Fibroblast of skin of left biceps (primary cell): ENCODE measurements at places on chromosomes 6 and 20.

DNA sequence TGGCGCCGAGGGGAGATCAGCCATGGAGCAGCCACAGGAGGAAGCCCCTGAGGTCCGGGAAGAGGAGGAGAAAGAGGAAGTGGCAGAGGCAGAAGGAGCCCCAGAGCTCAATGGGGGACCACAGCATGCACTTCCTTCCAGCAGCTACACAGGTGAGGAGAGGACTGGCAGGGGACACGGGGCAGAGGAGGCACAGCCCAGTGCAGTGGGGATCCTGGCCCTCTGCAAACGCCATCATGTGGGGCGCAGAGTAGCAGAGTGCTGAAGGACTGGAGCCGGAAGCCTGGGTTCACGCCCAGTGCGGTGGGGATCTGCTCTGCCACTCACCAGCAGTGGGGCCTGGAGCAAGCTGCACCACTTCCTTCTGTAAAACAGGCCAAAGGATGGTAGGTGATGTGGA lies 41.1 kb upstream of the FANCE start:
- DNase-seq, result no peak

- no peak for DNase-seq
Measured at GRCh38 chr20:62635852-62636251, 6.5 kb upstream of the SLCO4A1 start.

DNA sequence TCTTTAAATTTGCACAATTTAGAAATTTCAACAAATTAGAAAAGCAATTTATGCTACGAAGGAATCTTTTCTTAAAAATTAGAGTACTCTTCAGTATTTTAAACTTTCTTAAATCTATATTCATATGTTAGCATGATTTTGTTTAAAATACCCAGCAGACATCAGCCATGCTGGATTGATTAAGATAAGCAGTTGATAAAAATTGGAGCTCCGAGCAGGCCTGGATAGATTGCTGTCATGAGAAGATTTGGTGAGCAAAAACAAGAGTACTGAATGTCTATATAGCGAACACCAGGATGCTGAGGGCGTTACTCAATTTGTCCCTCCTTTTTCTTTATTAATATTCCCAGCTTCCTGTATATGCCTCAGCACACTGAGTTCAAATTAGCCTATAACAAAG lies 108.4 kb upstream of the SLC35B3 start:
- no peak for DNase-seq

- DNase-seq, result no peak
Measured at GRCh38 chr20:45407783-45408645, at the start of gene DBNDD2. DBNDD2 (plus strand) TSS chr20:45408289; CDS start chr20:45408468, 179 bp downstream.

GRCh38 chr6:152673236-152673635 lies 24.5 kb upstream of the MYCT1 start:
- no peak for DNase-seq

DNA sequence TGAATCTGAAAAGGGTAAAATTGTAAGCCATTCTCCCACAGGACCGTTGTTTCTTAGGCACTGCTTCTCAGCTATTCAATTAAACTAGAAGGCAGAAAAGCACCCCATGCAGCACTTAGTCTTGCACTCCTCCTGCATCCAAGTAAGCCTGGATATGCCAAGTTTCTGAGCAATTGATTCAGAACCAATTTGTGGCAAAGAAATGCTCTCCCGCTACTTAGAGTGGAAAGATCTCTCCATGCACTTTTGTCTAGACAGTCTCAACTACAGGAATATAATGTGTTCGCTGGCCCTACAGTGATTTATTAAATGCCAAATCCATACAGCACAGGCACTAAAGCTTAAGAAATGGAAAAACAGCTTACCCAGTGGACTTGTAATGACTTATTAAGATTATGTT lies 338.5 kb downstream of the HACE1 start:
- no peak for DNase-seq

DNA sequence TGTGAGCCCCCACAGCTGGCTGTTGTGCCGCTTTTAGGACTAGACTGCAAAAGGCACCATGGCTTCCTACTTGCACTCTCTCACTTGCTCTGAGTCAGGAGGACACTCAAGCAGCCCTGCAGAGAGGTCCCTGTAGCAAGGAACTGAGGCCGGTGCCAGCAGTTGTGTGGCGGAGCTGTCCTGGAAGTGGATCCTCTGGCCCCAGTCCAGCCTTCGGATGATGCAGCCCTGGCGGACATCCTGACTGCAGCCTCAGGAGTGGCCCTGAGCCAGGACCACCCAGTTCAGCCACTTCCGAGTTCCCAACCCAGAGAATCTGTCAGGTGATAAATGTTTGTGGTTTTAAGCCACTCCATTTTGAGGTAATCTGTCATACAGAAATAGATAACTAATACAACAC lies 17.5 kb downstream of the CTCFL start:
- no peak for DNase-seq

- DNase-seq, result no peak
Measured at GRCh38 chr20:5072756-5073659, 46.8 kb downstream of the PCNA start.

- DNase-seq, result no peak
Measured at GRCh38 chr20:20895537-20895936, 183.1 kb upstream of the RALGAPA2 start.

DNA sequence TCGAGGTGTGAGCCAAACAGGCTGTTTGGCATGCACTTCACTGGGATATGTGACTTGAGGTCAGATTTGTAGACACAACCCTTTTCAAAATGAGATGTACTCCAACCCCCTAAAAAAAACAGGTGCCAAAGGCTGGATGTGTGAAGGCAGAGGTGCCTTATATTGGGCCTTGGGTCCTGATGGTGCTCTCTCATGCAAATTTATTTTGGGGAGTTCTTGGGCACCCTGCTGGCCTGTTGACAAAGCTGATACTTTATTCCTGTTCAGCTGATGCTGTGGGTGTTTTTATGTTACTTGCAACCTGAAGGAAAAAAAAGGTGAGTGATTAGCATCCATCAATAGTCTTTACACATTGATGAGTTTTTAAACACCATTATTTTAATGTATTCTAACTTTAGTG lies 121.5 kb downstream of the DNAH8 start:
- DNase-seq, result no peak

- DNase-seq, result no peak
Measured at GRCh38 chr6:130947464-130947863, 115.6 kb downstream of the EPB41L2 start.

DNA sequence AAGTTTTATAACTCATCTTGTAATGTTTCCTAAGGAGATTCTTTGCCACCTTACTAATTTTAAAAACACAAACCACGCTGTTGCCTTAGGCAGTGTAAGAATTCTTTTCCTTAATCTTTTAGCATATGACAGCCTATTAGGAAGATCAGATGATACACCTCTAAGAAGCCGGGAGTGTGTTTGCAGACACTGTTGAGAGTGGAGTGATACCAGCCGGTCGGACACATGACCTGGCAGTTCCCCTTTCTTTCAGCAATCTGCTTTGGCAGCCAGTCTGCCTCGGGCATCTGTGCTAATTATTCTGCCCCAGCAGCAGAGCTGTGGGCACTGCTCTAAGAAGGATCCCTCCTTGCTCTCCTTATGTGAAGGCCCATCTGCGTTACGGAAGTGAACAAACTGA lies 50.9 kb downstream of the PLCB4 start:
- no peak for DNase-seq

DNA sequence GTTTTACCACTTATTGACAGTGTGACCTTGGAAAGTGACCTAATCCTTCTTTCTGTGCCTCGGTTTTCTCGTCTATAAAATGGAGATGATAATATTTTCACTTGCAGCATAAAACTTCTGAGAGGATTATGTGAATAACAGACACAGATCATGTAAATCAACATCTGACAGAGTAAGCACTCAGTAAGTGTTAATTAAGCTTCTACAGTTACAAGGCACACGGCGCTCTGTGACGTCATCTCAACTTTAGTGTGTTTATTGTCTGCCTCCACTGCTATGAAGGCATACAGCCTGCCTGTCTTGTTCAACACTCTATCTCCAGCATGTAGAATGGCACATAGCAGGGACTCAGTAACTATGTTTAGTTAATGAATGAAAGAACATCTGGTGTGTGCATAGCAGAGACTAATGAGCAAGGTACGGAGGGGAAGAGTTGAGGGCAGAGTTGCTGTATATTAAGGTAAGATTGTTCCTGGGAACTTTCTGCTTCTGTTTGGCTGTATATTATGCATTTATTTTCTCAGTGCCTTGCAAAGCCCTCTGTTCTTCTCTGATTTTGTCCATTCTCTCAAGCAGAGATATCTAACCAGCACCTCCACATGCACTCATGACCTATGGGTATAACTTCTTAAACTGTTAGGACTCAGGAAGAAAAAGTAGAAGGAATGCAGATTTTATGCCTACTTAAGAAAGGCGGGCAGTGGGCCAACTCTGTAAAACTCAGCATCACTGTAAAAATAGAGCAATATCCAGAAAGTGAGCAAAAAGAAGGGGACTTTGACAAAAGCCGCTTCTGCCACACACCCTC lies 66.4 kb upstream of the STMND1 start:
- DNase-seq, result no peak

GRCh38 chr20:14561741-14562221 lies 224.4 kb upstream of the FLRT3 start:
- peak; percentile 48 for DNase-seq

- no peak for DNase-seq
Measured at GRCh38 chr6:98156580-98156979, 677.8 kb upstream of the POU3F2 start.

GRCh38 chr6:52284131-52284459 lies 447 bp downstream of the MCM3 start:
- no peak for DNase-seq

DNA sequence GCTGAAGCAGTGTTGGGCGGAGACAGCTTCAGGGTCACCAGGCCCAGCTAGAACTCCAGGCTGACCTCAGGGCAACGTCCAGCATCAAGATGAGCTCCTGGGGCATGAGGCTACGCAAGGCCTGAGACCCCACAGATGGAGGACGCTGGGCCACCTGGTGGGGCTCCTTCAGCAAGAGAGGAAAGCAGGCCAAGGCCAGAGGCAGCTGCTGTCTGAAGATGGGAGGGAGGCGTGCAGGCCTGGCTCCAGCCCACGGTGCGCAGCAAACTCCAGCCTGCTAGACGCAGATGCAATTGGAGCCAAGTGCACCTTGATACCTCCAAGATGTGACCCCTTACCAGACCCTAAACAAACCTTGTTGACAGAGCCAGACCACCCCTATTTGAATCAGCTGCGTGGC lies 220.9 kb upstream of the RREB1 start:
- no peak for DNase-seq

- DNase-seq, result no peak
Measured at GRCh38 chr6:107419733-107420132, 39.6 kb downstream of the PDSS2 start.

GRCh38 chr20:4076033-4076432 lies 60.7 kb upstream of the RNF24 start:
- no peak for DNase-seq

- no peak for DNase-seq
Measured at GRCh38 chr6:118750143-118750542, 98.8 kb upstream of the CEP85L start.

GRCh38 chr6:113936093-113936934 lies 34.6 kb downstream of the HDAC2 start:
- peak; percentile 58 for DNase-seq

GRCh38 chr20:32470025-32470861 lies 112.1 kb downstream of the ASXL1 start:
- no peak for DNase-seq

DNA sequence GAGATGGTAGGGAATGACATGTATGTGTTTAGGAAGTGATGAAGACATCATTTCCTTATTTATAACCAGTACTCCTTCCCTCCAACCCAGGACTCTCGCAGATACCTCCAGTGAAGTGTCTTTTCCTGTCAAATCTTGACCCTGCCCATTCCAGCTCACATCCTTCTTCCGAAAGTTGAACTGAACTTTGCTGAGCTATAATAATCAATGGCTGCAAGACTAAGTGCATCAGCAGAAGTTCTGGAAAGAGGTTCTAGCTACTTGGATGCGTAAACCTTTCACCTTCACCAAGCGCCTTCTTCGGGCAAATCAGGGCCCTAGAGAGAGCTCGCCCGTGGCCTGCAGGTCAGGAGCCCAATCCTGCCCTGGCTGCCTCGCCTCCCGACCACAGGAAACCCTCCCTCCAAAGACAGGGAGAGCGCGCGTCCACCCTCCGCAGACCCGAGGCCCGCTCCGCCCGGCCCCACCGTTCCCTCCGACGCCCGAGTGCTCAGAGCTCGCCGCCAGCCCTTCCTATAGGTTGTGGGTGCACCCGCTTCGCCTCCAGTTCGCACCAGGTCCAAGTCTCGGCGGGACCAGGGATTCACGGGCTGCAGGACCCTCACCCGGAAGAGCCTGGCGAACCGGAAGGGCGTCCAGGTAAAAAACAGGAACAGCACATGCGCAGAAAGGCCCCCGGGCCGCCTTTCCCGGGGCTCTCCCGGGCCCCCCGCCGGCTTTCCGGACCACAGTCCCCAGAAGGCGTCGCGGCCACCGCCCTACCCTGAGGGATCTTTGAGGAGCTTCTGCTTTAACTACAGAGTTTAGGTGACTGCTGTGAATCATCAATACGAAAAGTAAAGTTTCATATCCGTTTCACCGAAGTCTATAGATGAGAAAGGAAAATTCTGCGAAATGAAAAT lies at the start of gene ZNF334:
TSS of gene ZNF334 (minus strand) at position 617 of the 902 bp plus-strand sequence. CDS start 1,457 bp downstream, outside the sequence.
- DNase-seq, result peak; percentile 7

DNA sequence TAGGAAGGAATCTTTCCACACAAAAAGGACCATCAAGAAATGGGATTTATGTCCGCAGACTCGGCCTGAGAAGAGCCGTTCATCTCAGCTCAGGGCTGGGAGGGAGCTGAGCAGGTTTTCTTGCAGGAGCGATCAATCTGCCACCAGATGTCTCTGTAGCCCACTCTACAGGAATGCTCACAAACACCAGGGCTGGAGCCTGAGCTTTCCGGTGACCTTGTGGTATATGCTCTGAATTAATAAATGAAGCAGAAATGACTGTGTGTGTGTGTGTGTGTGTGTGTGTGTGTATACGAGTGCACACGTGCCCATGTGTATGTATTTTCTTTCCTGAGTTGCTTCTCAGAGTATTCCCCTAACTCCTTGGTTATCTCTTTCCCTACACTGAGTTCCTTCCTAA lies 12.0 kb downstream of the CD83 start:
- peak; percentile 40 for DNase-seq

GRCh38 chr20:42634156-42634555 lies 555.5 kb downstream of the PTPRT start:
- no peak for DNase-seq
